ENCODE measurements at places on chromosomes 2 and 18.

- DNase-seq, result no peak
Measured at GRCh38 chr2:49240608-49241007, 86.3 kb upstream of the FSHR start.

DNA sequence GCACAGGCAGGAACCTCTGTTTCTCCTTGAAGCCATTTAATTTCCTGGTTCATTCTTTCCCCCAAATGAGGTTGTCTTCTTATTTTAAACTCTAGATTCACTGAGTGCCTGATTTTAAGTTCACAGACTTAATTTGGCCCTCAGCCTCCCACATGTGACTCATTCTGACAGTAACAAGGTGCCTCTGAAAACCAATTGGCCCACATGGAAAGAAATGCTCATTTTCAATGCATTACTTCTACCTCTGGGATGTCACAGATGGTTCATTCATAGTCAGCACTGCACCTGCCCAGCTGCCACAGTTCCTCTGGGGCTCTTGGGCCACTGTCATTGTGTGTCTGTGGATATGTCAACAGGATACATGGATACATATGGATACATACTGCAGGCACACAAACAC, 140.4 kb upstream of the CAPN13 start:
- no peak for DNase-seq

DNA sequence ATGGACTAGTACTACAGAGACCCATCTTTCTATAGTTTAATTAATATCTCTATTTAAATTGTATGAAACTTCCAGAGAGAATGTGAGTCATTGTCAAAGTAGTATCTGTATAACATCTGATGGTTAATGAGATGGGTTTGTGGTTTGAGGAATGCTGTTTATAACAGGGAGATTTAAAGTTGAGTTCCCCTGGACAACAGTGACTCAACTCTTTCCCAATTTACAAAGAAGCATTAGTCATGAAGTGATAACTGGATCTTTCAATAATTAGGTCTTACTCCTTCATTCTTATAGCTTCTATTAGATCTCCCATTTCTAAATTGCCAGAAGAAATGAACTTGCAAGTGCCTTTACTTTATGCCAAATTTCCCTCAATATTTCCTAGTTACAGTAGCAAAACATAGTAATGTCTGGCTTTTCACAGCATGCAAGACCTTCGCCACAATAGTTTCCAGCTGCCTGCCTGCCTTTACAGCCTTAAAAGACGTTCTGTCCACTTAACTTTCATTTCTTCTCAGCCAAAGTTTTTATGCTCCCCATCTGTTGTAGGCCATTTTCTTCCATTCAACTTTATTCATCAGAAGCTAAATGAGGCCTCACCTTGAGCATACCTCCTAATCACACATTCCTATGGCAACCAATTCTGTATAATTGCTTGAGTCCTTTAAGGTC, 47.7 kb upstream of the WDR75 start:
- DNase-seq, result peak; percentile 51

GRCh38 chr2:161306919-161307318, 1.3 kb upstream of the PSMD14 start:
- DNase-seq, result no peak

GRCh38 chr2:5913711-5914395, 221.7 kb downstream of the SOX11 start:
- DNase-seq, result no peak

DNA sequence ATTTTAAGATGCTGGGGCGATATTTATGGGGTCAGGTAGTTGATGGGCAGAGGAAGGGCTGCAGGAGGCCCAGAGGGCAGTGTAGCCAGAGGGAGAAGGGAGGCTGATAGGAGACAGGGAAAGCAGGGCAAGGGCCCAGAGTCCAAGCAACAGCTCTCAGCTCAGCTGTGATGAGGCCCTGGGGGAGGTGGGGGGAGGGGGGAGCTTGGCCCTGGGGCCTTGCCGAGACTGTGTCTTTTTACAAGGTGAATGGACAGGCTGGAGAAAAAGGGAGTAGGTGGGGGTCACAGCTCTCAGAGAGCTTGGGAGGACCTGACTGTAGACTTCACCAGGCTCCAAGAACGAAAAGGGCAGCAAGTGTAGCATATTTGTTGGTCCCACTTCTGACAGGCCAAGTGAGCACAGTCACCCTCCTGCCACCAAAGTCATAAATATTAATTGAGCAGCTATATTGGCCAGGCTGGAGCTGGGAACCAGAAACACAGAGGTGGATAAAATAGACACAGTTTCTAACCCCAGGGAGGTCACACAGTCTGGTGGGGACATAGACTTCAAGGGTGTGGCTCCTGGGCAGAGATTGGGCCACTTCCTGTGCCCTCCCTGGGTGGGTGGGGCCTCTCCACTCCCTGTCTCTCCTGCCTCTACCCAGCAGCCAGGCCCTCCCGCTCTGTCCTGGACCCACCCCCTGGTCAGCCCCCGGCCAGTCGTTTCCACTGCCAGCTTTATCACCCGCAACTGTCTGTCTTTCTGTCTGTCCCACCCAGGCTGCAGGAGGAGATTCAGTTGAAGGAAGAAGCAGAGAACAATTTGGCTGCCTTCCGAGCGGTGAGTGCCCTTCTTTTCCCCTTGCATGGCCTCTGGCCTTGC, 1.4 kb downstream of the DES start:
- DNase-seq, result no peak

DNA sequence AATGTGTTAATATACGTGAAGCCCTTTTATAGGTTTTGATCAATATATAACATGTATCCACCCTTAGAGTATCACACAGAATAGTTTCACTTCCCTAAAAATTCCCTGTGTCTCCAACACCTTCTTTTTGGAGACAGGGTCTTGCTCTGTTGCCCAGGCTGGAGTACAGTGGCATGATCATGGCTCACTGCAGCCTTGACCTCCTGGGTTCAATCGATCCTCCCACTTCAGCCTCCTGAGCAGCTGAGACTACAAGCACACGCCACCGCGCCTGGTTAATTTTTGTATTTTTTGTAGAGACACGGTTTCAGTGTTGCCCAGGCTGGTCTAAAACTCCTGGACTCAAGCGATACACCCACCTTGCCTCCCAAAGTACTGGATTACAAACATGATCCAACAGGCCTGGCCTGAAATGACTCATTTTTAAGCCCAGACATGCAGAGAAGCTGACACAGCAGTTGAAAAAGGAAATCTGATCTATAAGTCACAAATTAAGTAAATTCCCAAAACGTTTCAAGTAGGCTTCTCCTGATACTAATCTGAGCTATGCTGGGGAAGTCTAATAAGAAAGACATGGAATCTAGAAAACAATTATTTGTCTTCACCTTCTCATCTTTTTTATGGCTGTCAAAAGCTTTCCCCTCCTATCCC, 2.9 kb downstream of the DUSP11 start:
- DNase-seq, result no peak

DNA sequence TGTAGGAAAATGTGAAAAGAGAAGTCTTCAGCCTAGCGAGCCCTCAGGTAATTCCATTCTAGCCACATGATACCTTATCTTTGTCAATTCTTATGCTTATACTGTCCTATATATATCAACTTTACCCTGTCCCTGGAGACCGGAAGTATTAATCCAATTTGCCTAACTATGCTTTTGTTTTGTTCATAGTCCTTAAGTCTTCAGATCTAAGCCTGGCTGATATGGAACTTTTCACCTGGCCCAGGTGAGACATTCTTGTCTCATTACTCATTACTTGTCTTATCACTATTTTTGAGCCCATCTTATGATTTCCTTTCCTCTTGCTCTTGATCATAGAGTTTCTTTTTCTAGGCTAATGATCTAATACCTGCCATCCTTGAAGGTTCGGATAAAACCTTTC, 194.1 kb upstream of the FANCL start:
- DNase-seq, result no peak

- DNase-seq, result no peak
Measured at GRCh38 chr18:7727361-7728076, 160.4 kb downstream of the PTPRM start.

- DNase-seq, result no peak
Measured at GRCh38 chr2:232348936-232349335, 29.6 kb upstream of the ALPP start.

DNA sequence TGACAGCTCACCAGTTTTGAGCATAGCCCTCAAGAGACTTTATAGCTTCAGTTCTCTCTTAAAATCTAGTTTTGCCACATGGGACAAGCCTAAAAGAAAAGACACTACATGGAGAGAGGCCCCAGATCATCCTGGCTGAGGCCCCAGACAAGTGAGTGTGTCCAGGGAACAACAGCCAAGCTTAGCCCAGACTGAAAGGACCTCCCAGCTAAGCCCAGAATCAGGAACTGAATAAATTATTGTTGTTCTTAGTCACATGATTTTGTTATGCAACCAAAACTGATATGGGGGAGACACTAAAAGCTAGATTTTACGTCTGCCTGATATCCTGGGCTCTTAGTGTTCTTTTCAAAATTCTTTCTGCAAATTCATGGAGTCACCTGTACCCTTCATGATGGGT, 29.3 kb upstream of the LBH start:
- DNase-seq, result peak; percentile 47

GRCh38 chr2:128315829-128316776, 2.6 kb downstream of the HS6ST1 start:
- peak; percentile 73 for DNase-seq

DNA sequence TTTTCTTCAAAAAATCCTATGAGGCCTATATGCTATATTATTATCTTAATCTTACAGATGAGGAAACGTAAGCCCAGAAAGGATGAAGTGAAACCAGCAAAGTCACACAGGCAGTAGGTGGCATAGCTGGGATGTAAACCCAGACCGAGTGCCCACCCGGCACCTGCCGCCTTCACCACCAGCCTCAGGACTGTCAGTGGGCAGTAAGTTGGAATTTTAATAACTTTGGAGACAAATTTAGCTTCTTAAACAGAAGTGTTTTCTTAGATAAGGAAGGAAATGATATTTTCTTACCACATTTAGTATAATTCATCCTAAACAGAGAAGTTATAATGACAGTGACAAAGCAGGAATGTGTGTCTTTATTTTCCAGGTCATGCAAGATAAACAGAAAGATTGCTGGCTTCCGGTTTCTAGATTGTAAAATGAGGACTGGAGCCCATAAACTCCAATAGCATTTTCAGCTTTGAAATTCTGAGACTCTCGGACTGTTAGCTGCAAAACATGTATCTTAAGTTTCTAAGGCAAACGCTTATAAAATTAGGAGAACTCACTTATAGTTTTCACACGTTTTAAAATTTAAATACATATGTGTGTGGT, 59.3 kb downstream of the CD8B2 start:
- DNase-seq, result no peak

DNA sequence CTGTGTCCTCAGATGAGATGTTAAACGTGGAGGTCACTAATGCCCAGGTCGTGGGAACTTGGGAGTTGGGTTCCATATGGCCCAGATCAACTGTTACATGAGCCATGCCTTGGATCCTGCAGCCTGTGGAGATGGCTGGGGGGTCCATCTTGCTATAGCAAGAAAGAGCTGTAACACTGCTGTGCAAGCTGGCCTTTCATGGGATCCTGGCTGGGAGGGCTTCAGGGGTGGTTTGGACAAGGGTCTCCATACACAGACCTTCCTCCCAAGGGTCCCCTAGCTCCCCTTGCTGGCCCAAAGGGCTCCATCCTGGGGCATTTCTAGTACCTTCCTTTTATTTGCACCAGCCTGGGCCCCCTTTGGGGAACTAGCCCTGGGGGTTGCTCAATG, 337.7 kb downstream of the DYSF start:
- DNase-seq, result no peak

DNA sequence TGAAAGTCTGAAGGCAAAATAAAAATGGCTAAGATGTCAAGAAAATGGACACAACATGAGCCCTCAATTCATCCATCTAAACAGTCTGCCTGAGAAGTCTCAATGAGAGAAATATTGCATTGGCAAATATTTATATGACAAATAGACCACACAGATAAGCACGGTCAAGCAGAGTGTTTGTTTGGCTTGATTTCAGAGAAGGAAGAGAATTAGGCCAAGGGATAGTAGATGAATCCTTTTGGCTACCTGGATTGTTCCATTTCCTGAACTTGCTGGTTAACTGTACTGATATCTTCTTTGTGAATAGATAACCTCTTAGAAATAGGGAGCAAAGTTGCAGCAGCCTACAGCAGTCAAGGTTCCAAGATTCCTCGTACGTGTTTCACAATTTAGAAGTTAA, 129.6 kb downstream of the RBMS1 start:
- no peak for DNase-seq

- no peak for DNase-seq
Measured at GRCh38 chr2:232835687-232836208, 34.3 kb upstream of the SNORC start.

DNA sequence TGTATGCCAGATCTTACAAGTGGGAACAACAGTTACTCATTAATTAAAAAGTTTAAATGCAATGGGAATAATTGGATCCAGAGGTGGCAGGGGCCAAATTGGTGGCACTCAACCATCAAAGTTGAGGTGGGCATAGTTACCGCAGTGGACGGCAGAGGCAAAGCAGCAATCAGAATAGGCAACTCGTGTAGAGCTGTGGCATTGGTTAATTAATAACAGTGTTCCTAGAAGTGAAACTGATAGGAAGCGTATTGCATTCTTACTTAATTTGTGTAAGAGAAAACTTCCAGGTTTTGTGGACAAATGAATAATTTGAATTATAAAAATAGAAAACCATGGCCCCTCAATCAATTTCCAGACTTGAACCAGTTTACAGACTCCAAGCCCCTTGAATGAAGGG, 1068.2 kb upstream of the ACVR2A start:
- DNase-seq, result no peak

- DNase-seq, result no peak
Measured at GRCh38 chr2:175205523-175205922, 24.0 kb upstream of the ATP5MC3 start.

- no peak for DNase-seq
Measured at GRCh38 chr2:182584462-182584861, 131.6 kb upstream of the DNAJC10 start.

- DNase-seq, result no peak
Measured at GRCh38 chr2:40276076-40276475, 175.8 kb downstream of the SLC8A1 start.

DNA sequence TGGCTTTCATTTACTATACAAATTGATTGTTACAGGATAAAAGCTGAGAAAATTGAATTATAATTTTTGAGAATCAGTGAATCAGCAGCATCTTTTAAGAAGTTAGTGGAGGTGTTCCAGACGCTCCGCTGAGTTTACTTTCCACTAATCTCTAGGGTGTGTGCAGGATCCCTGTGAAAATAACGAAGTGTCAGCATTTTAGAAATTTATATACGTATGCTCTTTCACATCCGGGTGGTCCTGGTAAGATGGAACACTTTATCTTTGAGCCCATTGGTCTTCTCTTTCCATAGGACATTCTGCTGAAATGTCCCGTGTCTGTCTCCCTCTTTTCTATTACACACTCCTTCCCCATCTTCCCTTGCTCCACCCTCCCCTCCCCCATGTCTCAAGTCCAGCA, 268.6 kb upstream of the LRRTM1 start:
- DNase-seq, result no peak

DNA sequence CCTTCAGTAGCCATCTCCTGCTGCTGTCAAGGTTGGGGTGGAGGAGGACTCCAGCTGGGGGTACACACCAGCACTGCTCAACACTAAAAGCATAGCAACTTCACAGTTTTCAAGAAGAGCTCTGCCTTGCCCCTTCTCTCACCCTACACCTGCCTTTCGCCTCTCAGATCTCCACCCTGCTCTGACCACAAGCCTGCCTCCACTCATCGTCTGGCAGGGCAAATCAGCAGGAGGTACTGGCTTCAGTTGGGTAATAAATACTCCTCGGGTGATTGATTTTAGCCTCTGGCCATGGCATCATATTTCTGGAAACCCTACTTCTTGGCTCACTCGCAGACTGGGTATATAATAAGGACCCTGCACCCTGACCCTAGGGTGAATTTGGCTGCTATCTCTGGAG, 3.1 kb upstream of the PRKAG3 start:
- no peak for DNase-seq

All from right hindlimb (tissue), 1 donor.